ENCODE measurements at places on chromosomes 12 and 14.

DNA sequence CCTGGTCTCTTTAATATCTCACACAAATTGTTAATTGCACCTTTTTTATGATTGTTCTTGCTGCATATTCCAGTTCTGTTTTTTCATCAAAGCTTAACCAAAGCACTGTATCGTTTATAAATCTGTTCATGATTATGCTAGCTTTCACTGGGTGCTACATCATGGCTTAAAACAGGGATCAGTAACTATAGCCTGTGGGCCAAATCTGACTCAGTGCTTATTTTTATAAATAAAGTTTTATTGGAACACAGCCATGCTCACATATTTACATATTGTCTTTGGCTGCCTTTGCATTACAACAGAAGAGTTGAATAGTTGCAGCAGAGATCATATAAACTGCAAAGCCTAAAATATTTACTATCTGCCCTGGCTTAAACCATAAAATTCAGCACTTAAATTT is 183.4 kb upstream of the NRXN3 start:
- DNase-seq: no peak

- no peak for DNase-seq
Observed at GRCh38 chr12:49410818-49411217, 43.6 kb downstream of the SPATS2 start.

- no peak for DNase-seq
Observed at GRCh38 chr14:58066115-58066514, 85.9 kb downstream of the ARMH4 start.

- no peak for DNase-seq
Observed at GRCh38 chr14:90985601-90986242, 74.7 kb downstream of the RPS6KA5 start.

GRCh38 chr14:71311061-71311460 is 403.8 kb downstream of the PCNX1 start:
- no peak for DNase-seq

GRCh38 chr12:69150083-69150795 is 89.1 kb upstream of the CPSF6 start:
- no peak for DNase-seq

DNA sequence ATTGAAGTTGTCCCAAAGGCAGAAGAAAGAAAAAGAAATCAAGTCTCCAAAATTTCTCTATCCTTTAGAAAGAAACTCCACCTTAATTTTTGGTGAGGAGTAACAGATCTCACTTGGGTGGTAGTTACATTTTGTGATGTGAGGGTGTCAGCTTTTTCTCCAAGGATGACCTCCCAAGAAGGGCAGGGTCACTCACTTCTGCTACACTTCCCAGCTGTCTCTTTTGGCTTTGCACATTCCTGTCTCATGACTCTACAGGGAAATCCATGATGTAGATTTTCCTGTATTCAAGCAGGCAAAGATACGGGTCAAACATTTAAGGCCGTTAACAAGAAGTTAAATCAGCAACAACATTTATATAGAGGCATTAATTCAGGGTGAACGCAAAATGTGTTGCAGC is 1016.4 kb downstream of the NRXN3 start:
- DNase-seq: no peak

- no peak for DNase-seq
Observed at GRCh38 chr14:91385224-91385623, 32.4 kb downstream of the CCDC88C start.

DNA sequence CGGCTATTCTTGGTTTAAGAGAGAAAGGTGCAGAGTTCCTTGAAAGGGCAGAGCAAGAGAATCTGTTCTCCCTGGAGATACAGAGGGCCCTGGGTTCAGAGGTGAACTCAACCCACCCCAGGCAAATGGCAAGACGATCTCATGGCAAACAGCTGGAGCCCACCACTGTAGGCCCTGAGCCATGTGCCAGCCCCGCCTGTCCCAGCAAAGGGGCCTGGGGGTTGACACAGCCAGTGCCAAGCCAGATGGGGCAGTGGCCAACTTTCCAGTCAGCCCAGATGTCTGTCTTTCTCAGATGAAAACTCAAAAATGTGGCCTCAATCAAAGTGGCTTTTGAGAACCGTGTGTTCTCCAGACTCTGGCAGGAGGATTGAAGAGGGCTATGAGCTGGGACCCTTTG is 51.8 kb downstream of the ISCA2 start:
- no peak for DNase-seq

- DNase-seq: no peak
Observed at GRCh38 chr12:122183588-122183940, 641 bp downstream of the LRRC43 start.

- DNase-seq: no peak
Observed at GRCh38 chr14:52018252-52018651, 28.9 kb downstream of the RTRAF start.

DNA sequence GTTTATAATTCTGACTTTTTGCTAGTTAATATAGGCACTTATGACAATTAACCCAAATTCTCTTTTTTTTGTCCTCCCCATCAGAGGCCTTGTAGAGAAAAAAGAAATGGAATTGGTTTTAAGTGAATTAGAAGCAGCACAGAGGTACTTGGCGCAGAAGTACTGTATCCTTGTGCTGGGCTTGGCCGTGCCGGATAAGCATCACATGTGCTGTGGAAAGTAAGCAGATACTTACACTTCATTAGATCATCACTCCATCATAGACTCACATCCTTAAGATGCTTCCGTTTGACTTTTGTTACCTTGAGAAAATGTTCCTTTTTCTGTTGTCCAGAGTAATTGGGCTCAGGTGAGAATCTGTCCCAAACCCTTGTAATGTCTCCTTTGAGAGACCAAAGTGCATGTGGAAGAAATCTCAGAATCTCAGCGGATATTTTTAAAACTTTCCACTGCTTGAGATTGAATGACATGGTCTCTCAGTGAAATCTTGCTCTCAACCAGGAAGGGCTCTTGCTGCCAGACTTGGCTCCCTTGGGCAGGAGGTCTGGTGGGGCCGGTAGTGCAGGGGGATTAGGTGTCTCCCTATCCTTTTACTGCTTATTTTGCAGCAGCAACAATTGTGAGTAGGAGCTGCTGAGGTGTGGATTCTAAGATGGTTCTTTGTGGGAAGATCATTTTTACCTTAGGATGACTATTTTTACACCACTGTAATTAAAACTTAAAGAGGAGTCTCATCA is 24.8 kb downstream of the PPP1R36 start:
- no peak for DNase-seq

Measured in right lobe of liver (tissue), 6 donors.